ENCODE measurements at places on chromosomes 3 and 15.

DNA sequence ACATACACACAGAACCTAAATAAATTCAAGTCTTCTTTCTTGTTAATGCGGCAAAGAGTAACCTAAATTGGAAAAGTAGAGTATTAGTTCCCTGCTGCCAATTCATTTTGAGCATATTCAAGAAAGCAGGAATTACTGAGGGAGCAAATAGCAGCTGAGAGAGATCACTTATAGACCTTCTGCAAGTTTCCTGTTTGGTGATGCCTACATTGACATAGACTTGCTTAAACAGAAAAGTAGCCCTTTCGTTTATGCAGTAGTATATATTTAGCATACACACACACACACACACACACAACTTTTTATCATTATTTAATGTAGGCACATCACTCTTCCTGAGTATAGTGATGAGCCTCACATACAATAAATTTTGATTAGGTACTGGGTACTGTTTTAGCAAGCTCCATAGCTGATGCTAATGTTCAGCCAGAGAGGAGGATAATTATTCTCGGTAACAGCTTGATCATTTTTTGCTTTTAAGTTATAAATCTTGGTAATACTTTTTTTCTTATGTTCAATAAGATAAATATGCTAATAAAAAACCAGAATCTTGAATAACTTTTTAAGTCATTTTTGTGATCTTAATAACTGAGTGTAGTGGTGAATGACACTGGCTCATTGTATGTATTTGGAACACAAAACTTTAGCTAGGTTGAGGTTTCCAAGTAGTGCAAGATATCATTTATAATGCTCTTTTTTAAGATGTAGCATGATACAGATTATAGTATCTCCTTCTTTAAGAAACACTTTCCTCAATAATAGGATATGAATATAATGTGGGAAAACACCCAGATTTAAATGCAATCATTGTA lies 174.7 kb downstream of the MBNL1 start:
- no peak for DNase-seq

DNA sequence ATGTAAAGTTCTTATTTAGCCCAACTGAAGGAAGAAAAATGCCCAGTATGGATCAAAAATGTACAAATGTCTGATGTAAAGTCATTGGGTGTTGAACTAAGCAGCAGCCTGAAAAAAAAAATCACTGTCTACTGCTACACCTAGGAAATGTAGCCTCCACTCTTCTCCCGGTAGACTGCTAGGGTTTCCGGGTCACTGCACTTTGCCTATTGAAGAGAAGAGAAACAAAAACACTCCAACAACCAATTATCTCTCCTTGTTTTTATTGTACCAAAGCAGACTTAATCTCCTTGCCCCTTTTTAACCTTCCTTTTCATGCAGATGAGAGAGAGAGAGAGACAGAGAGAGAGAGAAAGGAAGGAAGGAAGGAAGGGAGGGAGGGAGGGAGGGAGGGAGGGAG lies 140.2 kb upstream of the SETMAR start:
- DNase-seq = no peak

- no peak for DNase-seq
Observed at GRCh38 chr3:114206342-114206741, 27.5 kb upstream of the DRD3 start.

DNA sequence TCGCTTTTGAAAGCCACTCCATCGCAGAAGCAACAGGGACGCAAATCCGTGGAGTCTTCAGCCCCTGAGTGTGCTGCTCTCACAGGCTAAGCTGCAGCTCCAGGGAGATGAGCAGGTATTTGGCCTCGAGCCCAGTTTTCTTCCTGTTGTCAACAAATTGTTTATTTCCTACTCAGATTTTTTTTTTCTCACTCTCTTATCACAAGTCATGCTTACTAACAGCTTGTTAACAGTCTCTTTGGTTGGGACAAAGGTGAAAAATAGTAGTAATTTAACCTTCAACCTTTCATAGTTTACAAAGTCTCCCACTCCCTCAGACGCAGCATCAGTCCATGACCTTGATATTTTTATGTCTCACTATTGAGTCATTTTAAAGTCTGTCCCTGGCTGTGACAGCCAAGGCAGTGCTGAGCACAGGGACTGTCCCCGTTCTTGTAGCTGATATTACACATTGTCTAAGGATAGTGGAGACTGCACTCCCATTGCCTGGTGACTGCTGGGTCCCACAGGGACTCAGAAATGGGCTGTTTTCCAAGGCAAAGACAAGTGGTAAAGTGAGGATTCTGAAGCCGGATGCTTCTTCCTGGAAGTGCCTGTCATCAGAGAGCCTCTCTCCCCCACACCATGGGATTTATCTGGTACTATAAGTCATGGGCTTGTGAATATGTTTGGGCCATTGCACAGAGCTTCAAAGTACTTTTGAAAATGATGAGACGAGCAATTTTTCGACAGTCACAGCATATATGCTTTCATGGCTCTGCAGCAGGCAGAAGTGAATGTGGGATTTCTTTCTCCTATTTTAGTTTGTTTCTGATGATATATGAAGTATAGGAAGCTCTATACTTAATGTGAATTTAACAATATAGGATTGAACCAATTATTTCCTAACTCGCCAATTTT lies 59.8 kb upstream of the UNC13C start:
- no peak for DNase-seq

DNA sequence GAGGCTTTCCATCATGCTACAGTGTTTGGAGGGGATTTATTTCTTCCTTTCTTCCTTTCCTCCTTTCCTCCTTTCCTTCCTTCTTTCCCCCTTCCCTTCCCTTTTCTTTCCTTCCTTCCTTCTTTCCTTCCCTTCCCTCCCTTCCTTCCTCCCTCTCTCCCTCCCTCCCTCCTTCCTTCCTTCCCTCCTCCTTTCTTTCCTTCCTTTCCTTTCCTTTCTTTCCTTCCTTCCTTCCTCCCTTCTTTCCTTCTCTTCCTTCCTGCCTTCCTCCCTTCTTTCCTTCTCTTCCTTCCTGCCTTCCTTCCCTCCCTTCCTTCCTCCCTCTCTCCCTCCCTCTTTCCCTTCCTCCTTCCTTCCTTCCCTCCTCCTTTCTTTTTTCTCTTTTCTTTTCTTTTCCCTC lies 127.2 kb downstream of the EPHA3 start:
- no peak for DNase-seq

DNA sequence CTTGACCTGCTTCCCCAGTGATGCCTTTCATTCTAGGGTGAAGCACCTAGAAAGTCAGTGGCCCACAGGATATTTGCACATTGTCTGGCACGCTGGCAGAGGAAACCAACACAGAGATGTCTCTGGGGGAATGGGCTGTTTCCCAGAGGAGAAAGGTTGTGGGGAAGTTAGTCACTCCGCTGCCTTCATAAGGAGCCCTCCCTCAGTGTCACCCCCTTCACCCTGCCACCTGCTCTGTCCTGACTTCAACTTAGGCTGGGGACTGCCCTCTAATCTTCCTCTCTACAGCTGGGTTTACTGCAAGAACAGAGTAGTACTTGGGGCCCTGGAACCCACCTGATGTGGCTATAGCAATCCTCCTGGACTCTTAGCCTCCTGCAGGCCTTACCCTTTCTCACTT lies 5.7 kb downstream of the KLHDC8B start:
- DNase-seq = no peak

DNA sequence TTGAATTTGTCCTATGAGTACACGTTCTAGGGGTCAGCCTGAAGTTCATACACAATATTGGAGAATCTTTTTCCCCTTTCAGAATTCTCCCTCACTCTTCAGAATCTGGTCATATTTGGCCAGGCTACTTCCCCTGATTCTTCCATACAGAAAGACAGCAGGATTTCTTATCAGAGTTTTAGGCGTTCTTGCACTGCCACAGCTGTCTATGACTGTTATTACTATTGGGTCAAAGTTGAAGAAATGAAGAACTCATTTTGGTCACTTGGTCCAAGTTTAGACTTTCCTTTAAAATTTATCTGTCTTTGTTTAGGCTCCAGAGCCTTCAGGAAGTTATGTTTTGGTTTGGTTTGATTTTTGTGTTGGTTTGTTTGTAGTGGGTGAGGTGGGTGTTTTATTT lies 12.0 kb downstream of the TEX55 start:
- no peak for DNase-seq

Measured in WTC11 (cell line).